GM12864 (cell line): ENCODE measurements at places on chromosomes 12 and 14.
A peak's percentile ranks its signal among the peaks of the same experiment; 100 is the strongest.

- DNase-seq, result no peak
These were observed 1.1 kb upstream of the CATSPERB start for GRCh38 chr14:91732859-91733477.

- no peak for DNase-seq
These were observed 155.1 kb downstream of the SYT1 start for GRCh38 chr12:79019672-79020071.

DNA sequence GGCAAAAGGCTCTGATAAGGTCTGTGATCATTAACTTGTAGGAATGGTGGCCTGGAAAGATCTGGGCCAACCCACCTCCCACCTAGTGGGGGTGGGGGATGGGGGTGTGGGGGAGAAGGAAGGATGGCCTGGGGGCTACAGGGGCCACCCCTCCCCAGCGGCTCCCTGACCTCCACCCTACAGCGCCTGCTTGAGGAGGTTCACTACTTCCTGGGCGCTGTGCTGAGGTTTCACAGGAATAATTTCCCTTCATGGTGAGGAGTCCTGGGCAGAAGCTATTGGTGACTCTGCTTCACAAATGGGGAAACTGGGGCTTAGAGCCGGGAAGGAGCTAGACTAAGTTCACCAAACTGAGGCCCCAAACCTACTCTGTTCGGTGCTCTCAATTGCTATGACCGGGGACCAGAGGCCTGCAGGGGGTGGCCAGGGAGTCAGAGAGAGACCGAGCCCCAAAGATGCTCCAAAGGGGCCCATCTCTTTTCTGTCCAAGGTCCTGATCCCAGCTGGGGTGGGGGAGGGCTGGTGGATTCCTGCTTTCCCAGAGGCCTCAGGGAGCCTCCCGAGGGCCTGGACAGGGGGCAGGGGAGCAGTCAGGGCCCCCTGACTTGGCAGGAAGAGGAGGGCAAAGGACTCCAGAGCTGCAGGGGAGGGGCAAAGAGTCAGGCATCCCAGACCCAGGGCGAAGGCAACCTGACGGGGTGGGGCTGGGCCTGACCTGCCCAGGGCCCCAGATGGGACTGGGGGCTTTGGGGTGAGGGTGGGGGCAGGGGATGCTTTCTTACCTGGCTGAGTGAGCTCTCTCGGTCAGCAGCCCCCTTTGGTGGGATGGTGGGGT, 1.7 kb downstream of the HNF1A start:
- DNase-seq, result no peak

DNA sequence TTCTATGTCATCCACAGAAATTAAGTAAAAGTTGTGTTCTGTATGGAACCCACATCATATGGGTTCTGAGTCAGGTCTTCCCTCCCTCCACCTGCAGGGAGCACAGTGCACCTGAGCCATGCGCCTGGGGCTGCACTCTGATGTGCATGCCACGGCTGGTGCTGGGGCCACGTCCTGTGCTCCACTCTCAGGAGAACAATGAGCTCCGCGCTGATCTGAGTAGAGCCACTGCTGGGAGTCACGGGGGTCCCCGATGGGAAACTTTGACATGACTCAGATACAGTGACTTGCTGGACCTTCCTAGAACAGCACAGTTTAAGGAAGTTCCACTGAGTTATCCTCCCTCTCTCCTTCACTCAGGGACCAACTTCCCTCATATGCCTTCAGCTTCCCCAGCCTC, 683.4 kb downstream of the TMEM121 start:
- DNase-seq, result no peak

DNA sequence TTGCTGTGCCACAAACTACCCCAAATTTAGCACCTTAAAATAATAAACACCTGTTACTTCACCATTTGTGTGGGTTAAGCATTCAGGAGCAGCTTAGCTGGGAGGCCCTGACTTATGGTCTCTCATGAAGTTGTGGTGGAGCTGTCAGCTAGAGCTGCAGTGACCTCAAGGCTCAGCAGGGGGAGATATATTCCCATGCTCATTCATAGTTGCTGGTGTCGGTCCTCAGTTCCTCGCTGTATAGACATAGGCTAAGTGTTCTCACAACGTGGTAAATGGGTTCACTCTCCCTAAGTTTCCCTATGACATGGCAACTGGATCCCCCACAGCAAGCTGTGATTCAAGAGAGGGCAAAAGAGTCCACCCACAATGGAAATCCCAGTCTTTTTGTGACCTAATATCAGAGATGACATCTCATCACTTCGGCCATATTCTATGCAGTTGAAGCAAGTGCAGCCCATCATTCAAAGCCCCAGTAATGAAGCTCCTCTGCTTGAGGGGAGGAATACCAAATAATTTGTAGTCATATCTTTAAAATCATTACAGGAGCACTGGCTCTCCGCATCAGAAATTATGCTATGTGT, 41.1 kb downstream of the PRB3 start:
- no peak for DNase-seq

DNA sequence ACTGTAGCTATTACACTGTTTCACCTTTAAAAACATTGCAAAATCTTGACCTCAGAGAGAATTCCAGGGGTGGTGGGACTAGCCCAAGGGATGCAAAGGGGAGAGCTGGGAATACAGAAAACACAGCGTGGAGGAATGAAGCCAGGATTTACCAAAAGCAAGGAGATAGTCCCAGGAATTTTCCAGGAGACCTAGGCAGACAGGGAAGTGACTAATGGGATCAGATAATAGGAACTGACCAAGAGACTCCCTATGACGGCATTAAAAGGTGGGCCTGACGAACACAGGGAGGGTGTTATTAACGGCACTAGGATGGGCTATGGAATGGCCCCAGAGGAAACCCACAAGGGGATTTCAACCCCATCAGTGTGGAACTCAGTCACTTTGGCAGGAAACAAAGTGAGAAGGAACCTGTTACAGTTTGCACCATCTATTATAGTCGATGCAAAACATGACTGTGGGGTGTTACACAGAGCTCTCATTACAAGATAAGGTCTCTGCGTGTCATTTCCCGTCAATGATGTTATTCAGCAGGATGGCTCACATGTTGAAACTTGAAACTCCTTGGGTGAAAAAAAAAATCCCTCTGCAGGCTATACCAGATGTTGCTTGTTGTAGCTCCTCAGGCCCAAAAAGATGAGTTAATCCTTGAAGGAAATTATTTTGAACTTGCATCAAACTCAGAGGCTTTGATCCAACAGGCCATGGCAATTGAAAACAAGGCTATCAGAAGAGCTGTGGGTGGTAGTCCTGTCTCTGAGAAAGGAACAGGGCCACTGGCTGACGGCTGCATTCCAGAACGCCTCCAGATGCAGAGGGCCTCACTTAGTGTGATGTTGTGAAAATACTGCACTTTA, 58.7 kb downstream of the DRAM1 start:
- DNase-seq, result peak; percentile 96

GRCh38 chr12:78470354-78471195, 394.0 kb upstream of the SYT1 start:
- DNase-seq, result no peak

DNA sequence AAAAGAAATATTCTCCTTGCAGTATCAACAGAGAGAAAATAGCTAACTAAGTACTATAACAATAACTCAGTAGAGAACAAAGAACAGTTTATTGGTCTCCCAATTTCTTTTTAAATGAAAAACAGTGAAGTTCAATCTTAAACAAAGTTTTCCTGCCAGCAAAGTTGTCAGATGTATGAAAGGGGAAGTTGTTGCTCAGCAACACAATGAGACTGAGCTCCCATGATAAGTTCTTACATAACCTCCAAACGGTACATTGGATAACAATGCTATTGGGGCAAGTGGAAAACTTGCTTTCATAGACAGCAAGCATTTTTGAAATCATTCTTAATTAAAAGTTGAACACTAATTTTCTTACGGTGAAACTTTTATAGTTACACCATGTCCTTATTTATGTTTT, 94.9 kb downstream of the ALG10B start:
- DNase-seq, result no peak

GRCh38 chr14:101130861-101131260, 227.3 kb upstream of the RTL1 start:
- no peak for DNase-seq

GRCh38 chr12:104928036-104928745, 29.9 kb downstream of the SLC41A2 start:
- DNase-seq, result no peak

DNA sequence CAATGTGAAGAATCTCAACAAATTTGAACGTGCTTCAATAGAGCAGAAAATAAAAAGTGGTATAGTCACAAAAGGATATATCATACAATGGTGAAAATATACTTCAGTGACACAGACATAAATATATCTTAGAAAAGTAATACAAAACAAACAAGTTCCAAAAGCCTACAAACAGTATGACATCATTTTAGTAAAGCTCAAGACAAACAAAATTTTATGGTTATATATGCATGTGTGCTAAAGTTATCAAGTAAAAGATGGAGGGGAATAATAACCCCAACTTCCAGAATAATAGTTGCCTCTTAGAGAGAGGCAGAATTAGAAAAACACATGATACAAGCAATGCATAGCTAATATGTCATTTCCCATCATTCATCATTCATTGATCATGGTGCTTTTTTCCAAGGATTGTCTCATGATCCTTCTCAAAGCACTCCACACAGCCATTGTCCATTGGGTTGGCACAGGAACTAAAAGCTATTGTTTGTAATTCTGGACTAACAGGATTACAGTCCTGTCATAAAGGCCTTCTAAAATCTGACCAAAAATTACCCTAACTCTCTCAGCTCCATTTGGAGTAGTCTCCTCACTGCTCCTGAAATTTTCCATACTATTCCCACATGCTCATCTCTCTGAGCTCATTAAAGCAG, 59.5 kb downstream of the IFNG-AS1 start:
- no peak for DNase-seq

GRCh38 chr14:21168055-21168454, 12.2 kb upstream of the OR5AU1 start:
- no peak for DNase-seq

- no peak for DNase-seq
These were observed 22.6 kb upstream of the SNRPF start for GRCh38 chr12:95836185-95836609.

DNA sequence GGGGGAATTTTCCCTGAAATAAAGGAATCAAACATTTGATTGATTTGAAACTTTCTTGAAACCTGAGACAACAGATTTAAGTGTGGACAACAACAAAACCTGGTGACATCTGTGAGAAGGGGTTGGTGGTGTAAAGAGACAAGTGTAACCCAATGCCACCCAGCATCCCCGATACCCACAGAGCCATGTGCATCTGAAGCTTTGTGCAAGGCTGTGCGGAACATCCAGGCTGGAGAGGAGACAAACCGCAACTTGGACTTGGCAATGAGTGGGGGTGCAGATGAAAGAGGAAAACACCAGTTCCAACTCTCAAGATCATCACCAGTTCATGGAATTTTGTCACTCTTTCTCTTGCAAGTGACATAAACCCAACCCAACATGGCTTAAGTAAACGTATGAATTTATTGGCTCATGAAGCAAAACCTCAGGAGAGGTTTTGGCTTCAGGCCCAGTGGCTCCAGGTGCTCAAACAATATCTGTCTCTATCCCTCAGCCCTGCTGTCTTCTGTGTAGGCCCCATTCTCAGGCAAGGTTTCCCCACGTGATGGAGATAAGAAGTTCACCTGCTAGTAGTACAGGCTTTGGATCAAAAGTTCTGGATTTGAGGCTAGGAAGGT, 55.2 kb upstream of the NTF3 start:
- DNase-seq, result no peak

GRCh38 chr12:59164991-59165718, 244.9 kb upstream of the LRIG3 start:
- no peak for DNase-seq

- no peak for DNase-seq
These were observed 1108.9 kb downstream of the BCL11B start for GRCh38 chr14:98162856-98163805.

- DNase-seq, result no peak
These were observed 31.7 kb downstream of the TNFAIP2 start for GRCh38 chr14:103155010-103155409.

- peak; percentile 35 for DNase-seq
These were observed 3.7 kb downstream of the MAX start for GRCh38 chr14:65098586-65098985.

- no peak for DNase-seq
These were observed 33.2 kb upstream of the TEX22 start for GRCh38 chr14:105365101-105365500.

- DNase-seq, result no peak
These were observed 80.0 kb downstream of the SINHCAF start for GRCh38 chr12:31245822-31246469.

DNA sequence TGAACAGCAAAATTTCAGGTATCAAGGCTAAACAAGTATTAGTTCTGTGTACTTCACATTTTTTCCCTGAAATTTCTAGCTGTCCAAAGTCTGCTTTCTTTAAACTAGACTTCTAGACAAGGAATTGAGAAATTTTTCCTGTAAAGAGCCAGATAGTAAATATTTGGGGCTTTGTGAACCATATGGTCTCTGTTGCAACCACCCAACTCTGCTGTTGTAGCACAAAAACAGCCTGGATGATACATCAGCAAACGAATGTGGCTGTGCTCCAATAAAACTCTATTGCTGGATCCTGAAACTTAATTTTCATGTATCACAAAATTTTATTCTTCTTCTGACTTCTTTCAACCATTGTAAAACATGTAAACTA, 96.0 kb upstream of the SLC38A4 start:
- DNase-seq, result no peak

DNA sequence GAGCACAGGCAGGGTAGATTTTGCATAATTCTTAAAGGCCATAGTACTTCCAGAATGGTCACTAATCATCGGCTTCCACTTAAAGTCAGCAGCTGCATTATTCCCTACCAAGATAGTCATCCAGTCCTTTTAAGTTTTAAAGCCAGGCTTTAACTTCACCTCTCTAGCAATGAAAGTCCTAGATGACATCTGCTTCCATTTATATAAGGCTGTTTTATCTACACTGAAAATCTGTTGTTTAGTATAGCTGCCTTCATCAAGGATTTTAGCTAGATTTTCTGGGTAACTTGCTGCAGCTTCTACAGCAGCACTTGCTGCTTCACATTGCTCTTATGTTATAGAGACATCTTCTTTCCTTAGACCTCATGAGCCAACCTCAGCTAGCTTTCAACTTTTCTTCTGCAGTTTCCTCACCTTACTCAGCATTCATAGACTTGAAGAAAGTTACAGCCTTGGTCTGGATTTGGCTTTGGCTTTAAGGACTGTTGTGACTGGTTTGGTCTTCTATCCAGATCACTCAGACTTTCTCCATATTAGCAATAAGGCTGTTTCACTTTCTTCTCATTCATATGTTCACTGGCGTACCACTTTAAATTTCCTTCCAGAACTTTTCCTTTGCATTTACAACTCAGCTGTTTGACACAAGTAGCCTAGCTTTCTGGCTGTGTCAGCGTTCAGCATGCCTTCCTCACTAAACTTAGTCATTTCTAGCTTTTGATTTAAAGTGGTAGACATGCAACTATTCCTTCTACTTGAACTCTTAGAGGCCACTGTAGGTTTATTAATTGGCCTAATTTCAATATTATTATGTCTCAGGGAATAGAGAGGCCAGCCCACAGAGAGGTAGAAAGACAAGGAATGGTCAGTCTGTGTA, 209.9 kb upstream of the GARIN2 start:
- DNase-seq, result no peak

DNA sequence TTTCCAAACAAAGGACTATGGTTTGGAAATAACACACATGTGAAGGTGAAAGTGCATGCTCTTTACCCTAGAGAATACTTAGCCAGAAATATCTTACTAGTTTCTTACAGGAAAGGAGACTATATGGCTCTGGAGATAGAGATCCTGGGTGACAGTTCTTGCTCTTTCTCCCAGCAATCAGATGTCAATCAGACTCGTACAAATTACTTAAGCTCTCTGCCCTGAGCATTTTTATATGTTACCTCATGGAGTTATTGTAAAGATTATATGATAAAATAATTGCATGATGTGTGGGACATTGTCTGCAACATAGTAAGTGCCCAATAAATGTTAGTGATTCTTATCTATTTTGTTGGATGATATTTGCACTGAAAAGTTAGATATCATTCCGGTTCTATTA, 76.8 kb downstream of the FAR2 start:
- DNase-seq, result no peak

- no peak for DNase-seq
These were observed 9.3 kb upstream of the DENND5B start for GRCh38 chr12:31600252-31600651.
